NCI-H524 (cell line): ENCODE measurements at places on chromosomes 11 and 22.
A peak's percentile ranks its signal among the peaks of the same experiment; 100 is the strongest.

- no peak for DNase-seq
These were observed 88.4 kb downstream of the SLC1A2 start for GRCh38 chr11:35330931-35331330.

- DNase-seq: no peak
These were observed 26.9 kb downstream of the ARFGAP2 start for GRCh38 chr11:47149782-47150181.

DNA sequence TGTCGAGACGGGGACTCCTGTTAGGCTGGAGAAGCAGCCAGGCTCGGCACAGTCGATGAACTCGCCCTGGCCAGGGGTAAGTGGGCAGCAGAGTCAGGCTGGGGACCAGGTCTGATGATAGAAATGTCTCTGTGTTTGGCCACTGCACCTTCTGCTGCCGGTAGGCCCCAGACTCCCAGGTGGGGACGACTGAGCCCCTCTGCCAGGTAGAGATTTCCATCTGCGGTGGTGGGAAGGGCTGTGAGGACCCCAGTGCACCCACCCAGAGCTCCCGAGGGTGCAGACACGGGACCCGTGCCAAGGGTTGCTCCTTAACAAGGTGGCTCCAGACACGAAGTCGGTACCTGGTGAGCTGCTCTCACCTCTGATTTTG, 862.5 kb downstream of the TBC1D22A start:
- DNase-seq: no peak

DNA sequence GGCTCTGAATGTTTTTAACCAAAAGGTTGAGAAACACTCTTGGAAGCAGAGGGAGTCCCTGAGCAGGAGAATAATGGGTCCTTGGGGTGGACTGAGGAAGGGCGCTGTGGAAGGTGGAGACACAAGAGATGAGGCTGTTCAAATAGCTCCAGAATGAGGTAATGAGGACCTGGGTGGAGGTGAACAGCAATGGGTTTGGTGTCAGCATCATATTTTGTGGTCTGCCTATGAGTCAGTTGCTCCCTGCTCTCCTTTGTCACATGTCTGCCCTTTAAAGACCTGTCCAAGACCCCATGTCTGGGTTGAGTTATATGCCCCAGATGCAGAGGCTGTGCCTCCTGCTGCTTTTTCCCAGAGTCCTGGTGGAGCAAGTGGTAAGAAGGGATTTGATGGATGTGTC, 113.6 kb downstream of the BARX2 start:
- DNase-seq: no peak

DNA sequence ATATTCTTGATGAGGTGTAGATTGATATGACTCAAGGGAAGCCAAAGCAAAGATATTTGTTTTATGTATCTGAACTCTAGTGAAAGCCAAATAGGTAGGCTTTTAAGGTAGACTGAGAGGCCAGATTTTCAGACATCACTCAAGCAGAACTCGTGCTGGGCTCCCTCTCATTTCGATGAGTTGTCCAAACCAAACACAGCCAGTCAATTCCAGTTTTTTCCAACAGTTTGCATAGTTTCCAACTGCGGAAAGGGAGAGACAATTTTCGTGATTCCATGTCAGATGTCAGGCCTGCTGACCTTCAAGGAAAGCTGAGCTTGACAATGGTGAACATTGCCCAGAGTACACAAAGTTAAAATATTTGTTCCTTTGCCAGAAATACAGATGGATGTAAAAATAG, 110.9 kb upstream of the MPPED2 start:
- no peak for DNase-seq

- no peak for DNase-seq
These were observed 5.8 kb downstream of the LIF start for GRCh38 chr22:30240541-30241417.

DNA sequence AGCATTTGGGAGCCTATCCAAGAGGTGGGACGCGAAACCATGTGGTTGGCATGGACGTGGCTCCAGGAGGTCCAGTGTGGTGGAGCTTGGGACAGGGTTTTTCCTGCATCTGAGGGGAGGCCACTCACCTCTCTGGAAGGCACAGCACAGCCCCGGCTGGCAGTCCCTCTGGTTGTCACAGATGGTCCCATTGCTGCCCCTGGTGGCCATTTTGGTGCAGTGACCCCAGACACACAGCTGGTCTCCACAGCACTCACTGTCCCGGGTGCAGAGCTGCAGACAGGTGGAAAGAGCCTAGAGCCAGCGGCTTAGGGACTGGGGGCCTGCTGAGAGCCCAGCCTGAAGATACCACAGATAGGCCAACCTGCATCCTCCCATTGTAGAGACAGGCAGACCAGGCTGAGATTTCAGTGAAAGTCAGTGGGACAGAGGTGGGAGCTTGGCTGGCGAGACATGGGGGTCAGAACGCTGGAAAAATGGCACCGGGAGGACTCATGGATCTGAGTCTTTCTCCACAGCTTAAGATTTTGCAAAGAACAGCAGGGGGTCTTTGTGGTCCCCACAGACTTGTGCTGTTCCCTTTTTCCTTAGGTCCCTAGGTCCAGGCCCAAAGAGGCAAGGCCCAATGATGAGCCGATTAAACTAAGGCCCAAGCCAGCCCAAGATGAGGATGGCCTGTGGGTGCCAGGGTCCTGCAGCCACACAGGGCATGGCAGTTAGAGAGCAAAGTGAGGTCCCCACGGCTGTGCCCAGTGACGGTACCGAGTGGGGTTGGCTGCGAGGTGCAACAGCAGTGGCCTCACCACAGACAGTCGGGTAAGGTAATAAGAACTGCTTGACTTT, 41.4 kb downstream of the DKK3 start:
- peak; percentile 88 for DNase-seq

DNA sequence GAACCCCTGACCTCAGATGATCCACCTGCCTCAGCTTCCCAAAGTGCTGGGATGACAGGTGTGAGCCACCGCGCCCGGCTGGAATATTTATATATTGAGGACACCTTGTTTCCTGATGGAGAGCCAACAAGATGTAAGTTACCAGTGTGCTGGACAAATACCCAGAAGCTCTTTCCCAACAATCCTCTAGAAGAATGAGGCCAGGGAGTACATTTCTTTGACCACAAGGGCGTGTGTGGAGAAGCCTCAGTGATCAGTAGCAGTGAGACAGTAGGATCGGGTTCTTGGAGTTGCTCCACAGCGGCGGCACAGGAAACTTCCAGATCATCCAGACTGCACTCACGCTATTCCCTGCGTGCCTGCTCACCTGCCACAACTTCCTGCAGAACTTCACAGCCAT, 10.3 kb upstream of the POLA2 start:
- DNase-seq: no peak

GRCh38 chr11:83681031-83681781, 395.0 kb upstream of the CCDC90B start:
- peak; percentile 75 for DNase-seq
